ENCODE measurements at places on chromosomes 16 and 17.

- peak; percentile 62 for DNase-seq
Measured at GRCh38 chr17:80063830-80064585, 27.6 kb downstream of the CCDC40 start.

DNA sequence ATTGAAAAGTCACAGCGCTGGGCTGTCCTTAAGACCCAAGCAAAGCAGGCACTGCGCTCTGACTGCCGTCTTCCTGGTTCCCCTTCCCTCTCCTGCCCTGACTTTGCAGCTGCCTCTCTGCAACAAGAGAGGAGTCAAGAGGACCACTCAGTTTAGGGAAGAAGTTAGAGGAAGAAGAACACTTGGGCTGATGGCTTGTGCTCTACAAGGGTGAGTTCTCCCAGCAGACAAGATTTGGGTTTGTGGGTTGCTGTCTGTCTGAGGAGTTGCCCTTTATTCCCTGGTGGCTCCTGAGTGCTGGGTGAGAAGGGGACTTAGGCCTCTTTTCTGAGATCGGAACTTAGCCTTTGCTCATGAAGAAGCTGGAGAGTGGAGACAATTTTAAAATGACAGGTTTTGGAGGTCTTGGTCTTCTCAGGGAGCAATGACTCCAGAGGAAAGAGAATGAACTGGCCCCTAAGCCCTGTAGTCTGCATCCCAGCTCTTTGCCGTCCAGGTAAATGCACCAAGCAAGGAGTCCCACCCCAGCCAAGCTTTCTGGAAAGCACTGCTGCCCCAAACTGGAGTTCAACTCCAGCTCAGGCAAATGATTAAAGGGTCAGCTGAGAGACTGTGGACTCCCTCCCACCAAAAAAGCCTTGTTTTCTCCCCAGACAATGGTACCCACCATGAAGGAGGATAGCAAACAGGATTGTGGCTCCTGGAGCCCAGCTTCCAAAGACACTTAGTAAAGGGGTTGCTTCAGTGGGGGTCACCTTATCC, 2.7 kb upstream of the HOXB9 start:
- DNase-seq: no peak

GRCh38 chr16:10931977-10932632, 10.2 kb downstream of the DEXI start:
- DNase-seq: no peak

DNA sequence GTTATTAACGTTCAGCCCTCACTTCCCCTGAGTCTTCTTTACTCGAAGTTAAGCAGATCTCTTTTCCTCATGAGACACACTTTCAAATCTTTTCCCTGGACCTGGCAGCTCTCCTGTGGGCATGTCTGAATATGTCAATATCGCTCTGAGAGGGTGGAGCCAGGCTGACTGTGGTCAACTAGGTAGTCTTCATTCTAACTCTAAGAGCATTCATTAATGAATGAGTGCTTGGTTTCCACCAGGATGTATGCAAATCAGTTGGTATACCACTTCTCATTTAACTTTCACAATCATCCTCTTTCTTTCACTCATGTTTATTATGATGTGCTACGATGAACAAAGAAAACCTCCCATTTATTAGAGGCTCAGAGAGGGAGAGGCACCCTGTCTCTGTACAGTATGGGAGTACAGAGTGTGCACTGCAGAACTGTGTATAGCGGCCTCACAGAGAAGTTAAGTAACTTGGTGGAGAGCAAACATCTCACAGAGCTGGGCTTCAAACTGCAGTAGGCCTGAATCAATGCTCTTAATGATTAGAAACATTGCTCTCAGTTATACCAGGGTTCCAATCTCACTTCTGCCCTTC, 39.9 kb downstream of the OTOA start:
- DNase-seq: peak; percentile 51

- DNase-seq: no peak
Measured at GRCh38 chr17:46216682-46217081, 23.5 kb upstream of the KANSL1 start.

DNA sequence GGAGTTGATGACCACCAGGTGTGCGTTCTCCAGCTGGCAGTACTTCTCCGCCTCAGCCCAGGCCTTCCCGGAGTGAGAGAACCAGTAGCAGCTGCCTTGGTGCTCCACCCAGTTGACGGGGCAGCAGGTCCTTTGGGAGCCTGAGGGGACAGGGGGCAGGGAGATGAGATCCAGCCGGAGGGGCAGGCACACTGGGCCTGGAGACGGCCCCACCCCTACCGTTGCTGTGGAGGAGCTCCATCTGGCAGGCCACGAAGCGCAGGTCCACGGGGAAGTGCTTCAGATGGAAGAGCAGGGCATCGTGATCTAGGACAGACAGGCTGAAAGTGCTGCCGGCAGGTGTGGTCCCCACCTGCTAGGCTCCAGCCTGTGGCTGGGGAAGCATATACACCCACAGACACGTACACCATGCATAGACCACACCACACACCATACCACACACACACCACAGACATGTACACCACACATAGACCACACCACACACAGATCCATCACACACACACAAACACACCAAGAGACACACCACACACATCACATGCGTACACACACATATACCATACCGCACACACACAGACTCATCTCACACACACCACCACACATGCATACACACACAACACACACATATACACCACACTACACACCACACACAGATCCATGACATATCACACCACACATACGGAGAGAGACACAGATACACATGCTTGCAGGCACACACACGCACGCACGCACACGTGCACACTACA, 7.4 kb downstream of the ASGR2 start:
- no peak for DNase-seq

- DNase-seq: no peak
Measured at GRCh38 chr17:78852709-78853121, 12.1 kb upstream of the USP36 start.

DNA sequence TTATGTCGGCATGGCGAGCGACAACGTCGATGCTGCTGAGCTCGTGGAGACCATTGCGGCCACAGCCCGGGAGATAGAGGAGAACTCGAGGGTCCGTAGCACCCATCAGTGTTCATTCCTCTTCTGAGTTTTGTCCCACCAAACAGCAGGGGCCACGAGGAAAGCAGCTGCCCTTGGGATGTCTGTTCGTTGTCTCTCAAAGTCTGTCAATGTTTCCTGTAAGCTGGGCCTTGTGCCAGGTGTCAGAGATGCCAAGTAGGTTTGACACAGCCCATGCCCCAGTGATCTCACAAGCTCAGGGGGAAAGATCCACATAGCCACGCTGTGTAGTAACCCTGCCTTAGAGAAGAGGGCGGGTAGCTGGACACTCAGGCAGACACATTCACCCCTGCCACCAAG, 22.6 kb downstream of the NTAN1 start:
- no peak for DNase-seq

DNA sequence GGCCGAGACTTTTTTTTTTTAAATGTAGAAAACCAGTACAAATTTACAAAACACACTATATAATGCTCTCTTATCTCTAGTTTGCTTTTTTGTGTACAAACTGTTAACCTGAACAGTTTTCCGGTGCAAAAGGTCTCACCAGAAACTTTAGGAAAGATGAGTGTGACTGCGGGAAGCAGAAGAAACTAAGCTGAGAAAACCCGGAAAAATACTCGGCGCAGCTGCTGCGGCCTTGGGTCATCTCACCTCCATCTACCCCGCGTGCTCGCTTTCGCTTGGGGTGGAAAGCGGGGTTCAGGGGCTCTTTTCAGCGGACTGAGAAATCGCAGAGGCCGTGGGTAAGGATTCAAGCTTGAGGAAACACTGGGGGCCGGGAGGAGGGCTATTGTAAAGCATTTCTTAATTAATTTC, 1.8 kb downstream of the SALL1 start:
- DNase-seq: no peak

DNA sequence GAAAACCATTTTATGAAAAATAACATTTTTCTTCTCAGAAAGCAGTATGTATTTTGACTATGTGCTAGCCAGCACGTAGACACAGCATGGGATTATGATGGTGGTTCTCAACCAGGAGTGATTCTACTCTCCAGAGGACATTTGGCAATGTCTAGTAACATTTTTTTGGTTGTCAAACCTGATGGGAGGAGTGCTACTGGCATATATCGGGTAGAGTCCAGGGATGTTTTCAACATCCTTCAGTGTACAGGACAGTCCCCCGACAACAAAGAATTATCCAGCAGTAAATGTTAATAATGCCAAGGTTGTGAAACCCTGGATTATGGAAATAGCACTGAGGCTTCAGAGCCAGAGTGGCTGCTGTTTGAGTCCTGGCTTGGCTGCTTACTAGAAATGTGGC, 27.7 kb downstream of the AP2B1 start:
- DNase-seq: no peak

- no peak for DNase-seq
Measured at GRCh38 chr16:16162591-16162990, 60.7 kb downstream of the ABCC6 start.

GRCh38 chr17:17381446-17382064, 78.4 kb downstream of the NT5M start:
- no peak for DNase-seq

- DNase-seq: no peak
Measured at GRCh38 chr16:57196753-57197152, 10.6 kb downstream of the RSPRY1 start.

DNA sequence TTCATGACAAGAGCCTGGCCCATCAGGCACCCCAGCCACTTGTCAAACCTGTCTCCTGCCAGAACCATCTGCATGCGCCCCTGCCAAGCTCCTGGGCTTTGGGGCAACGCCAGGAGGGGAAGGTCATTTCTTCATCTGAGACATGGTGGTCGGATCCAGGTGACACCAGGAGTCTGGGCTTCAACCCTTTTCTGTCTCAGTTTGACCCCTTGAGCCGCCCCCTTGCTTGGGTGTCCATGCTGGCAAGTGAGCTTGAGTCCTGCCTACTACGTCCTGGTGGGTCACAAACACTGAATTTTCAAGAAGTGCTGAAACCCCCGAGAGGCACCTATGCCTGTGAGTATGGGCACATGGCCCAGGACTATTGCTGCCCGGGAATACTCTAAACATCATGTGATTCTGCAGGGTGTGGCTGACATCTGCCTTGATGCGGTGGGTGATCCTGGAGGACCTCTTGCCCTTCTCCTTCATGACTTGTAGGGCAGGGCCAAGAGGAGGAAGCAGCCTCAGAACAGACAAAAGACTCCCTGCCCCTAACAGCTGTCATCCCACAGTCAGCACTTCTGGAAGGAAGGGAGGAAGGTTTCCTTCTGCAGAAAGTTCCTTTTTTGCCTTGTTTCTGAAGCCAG, 43.4 kb downstream of the TNFRSF13B start:
- no peak for DNase-seq

All from RWPE1 (cell line).